ENCODE measurements at places on chromosomes 12 and 14.
A peak's percentile ranks its signal among the peaks of the same experiment; 100 is the strongest.

DNA sequence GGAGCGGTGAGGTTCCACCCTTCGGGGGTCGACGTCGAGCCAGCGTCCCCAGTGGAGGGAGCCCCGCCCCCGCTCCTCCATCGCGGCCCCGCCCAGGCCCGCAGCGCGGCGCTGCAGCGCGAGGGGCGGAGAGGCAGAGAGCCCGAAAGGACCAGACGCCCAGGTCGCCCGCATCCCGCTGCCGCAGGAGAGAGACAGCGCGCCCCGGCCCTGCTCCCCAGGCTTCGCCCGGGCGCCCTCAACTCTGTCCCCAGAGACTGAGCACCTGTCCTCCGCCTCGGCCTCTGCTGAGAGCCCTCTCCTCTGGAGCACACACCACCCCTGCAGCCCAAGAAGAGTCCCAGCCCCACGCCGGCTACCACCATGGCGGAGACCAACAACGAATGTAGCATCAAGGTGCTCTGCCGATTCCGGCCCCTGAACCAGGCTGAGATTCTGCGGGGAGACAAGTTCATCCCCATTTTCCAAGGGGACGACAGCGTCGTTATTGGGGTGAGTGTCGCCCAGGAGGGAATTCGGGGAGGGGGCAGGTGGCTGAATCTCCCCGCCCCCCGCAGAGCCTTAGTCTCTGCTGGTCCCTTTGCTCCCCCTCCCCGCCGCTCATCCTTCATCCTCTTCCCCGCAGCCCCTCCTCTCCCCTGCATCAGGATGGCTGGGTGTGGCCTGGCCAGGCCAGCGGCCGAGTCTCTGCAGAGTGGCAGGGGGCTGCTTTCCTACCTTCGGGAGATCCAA is at the start of gene KIF5A:
Gene KIF5A, plus strand, starts transcription at position 136 of the 732 bp plus-strand sequence. Its CDS starts 228 bp downstream, at position 364.
- no peak for DNase-seq

DNA sequence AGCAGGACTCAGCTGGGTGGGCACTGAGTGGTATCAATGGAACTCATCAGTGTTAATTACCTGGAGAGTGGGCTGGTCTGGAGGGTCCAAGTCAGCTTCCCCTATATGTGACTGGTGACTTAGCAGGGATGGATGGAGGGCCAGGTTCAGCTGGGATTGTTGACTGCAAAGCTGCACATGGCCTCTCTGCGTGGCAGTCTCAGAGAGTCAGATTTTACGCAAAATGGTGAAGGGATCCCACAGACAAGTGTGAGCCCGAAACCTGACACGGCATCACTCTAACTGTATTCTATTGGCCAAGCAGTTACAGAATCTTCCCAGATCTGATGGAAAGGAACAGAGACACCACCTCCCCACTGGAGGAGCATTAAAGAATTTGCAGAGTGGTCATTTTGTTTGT is 716.0 kb upstream of the TBX3 start:
- DNase-seq: no peak

DNA sequence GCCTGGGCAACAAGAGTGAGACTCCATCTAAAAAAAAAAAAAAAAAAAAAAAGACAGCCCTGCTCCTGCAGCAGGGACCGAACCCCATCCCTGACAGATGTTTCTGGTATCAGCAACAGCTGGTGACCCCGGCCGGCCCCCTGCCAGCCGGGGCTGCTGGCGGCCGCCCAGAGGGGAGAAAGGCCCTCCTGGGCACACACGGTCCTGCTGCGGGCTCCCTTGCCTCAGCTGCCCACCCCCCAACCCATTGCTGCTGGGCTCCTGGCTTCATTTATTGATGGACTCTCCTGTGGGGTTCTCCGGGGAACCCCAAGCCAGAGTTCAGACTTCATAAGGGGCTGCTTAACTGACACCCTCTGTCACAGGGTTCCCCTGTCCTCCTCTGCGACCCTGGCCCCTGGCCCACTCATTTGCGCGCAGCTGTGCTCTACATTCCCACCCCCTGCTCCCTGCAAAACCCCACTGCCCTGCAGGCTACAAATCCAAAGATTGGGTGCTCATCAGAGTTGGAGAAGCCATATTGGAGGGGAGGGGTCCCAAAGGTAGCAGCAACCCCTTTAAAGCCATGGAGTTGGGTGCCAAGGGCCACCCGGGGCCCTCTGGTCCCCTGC is 103.6 kb upstream of the RTL1 start:
- DNase-seq: no peak

- no peak for DNase-seq
These were observed 376 bp downstream of the INSM2 start for GRCh38 chr14:35534208-35534872.

GRCh38 chr12:52953181-52953841 is 4.4 kb downstream of the KRT18 start:
- DNase-seq: no peak

- DNase-seq: no peak
These were observed 136.0 kb downstream of the LMNTD1 start for GRCh38 chr12:25417071-25417470.

DNA sequence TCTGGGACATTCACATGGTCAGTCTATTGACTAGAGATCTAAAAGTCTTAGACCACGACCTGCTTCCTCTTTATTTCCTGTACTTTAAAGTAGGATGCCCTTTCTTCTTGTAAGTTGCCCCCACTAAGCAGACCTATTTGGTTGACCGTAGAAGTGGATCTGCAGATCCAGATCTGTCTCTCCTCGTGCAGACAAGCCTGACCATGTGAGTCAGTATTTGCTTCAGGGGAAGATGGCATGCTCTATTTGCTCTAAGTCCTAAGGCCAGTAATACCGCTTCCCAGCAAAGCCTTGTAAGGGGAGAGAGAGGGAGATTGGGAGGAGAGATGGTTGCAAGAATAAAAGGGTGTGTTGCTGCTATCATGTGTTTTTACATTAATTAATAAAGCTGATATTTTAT is 46.8 kb downstream of the KCNC2 start:
- DNase-seq: no peak

- no peak for DNase-seq
These were observed 6.6 kb upstream of the AAAS start for GRCh38 chr12:53328043-53328435.

DNA sequence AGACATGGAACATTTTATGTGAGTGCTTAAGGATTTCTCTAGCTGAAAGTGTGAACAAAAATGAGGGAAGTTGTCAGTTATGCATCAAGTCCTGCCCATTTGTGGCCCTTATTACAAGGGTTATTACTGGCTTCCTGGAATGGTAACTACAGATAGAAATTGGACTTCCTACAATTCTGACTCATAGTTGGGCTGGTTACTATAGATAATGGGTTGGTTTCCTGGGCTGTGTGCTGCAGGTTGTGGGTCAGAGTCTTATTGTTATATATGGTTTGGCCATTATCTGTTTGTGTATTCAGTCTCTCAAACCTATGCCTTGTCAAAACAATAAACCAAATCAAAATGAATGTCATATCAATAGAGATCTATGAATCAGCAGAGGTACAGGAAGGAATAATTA is 313.7 kb downstream of the ADAMTS20 start:
- no peak for DNase-seq

DNA sequence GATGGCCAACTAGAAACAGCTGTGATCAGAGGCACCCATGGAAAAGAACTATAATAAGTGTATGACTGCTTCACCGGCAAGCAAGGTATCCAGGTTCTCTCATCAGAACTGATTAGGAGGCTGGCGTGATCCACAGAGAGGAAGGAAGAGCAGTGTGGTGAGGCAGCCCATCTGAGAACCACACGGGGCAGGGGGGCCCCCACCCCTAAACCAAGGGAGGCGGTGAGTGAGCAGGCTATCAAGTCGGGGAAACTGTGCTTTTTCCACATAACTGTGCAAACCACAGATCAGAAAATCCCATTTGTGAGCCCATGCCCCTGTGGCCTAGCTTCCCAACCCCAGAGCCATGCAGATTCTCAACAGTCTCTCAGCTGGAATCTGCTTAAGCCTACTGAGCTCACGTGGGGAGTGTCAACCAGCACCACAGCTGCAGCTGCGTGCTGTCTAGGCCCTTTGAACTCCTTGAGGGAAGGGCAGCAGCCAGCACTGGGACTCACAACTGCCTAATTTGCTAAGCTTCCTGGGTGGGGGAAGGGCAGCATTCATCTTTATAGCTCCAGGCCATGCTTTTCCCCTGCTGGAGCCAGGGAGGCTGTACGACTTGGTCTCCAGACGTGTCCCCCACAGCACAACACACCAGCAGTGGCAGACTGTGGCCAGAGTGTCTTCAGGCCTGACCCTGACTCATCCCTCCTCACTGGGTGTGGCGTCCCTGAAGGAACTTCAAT is 444.4 kb upstream of the ATP2B1 start:
- no peak for DNase-seq

DNA sequence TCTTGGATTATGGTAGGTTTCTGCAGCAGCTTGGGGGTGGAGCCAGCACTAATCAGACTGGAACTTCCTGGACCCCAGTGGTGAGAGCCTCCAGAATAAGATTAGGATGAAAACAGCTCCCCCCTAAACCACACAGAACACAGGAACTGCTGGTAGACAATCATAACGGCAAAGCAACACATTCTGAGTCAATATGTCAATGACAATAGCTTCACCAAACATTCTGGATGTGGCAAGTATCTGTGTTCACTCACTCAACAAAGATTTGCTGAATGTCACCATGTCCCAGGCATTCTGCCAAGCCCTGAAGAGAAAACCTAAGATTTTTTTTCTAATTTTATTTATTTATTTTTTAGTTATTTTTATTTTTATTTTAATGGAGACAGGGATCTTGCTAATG is 65.2 kb downstream of the LRRC74A start:
- DNase-seq: no peak

GRCh38 chr12:110001596-110001995 is 2.4 kb downstream of the ANKRD13A start:
- DNase-seq: peak; percentile 56

GRCh38 chr12:67981287-67982162 is 7.7 kb upstream of the IFNG-AS1 start:
- DNase-seq: peak; percentile 67

DNA sequence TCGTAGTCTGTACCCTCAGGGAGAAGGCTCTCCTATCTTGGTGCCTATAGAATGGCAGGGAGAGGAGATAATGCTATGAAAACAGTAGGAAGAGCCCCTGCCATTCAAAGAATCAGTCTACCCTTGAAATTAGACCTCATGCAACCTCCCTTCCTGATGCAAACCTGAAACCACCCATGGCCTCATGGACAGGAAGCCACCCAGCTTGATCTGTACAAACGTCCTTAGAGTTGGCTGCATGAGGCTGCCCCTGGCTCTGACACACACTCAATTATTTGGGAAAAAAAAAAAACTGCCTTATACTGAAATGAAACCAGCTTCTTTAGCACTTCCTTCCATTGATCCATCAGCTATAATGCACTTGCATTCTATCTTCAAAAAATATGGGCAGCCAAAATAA is 116.6 kb upstream of the BCL2L14 start:
- DNase-seq: no peak

DNA sequence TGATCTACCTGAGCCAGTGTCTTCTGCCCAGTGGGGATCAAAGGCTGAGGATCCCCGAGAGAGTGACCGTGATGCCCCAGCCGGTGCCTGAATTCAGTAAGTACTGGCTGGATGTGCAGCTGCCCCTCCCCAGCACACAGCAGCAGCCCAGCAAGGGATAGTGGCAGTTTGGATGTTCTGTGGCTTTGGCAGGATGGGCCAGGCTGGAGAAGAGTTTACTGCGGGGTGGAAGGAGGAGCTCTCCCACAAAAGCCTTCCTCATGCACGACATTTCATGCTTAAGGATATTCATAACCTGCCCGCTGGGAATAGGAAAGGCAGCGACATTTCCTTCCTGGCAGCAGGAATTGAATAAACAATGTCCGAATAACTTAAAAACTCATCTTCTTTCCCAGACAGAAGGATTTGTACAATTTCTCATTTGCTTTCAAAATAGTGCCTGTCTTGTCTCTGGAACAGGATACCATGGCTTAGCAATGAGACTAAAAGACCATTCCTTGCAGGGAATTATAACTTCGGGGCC is 135.6 kb upstream of the PRMT8 start:
- DNase-seq: no peak
